Left ventricle myocardium inferior (tissue), 1 donor: ENCODE measurements at places on chromosomes 16 and 17. TPM values are rescaled to one million over a fixed set of nuclear protein-coding genes. Genes with fewer than 3 reads are reported as not detected.

- H3K27me3 ChIP-seq = no peaks in the 10 kb centered on the region
- no peak overlapping the region for H3K4me3 ChIP-seq
- H3K36me3 ChIP-seq = peaks cover 92% of the 10 kb centered on the region
- no peak for DNase-seq
- H3K27ac ChIP-seq = no peak overlapping the region
- no peaks in the 10 kb centered on the region for H3K4me1 ChIP-seq
Observed at GRCh38 chr17:6592173-6592572, 35.8 kb upstream of the PITPNM3 start.

GRCh38 chr17:41264599-41264998, 579 bp upstream of the KRTAP9-6 start:
- H3K27ac ChIP-seq = no peak overlapping the region
- no peak for DNase-seq
- H3K4me1 ChIP-seq = no peaks in the 10 kb centered on the region

GRCh38 chr16:15509593-15510535, 75.5 kb downstream of the BMERB1 start:
- no peaks in the 10 kb centered on the region for H3K27me3 ChIP-seq
- no peak overlapping the region for H3K4me3 ChIP-seq
- H3K27ac ChIP-seq = no peak overlapping the region

The TNFRSF12A gene
- 66.2 TPM for total RNA-seq

The HOXB1 gene
- total RNA-seq = not detected

- DNase-seq = peak; percentile 38
- H3K36me3 ChIP-seq = peaks cover 32% of the 10 kb centered on the region
- no peaks in the 10 kb centered on the region for H3K27me3 ChIP-seq
- H3K27ac ChIP-seq = peak overlapping the region; percentile 95
- H3K4me1 ChIP-seq = peaks cover 13% of the 10 kb centered on the region
Observed at GRCh38 chr16:28491230-28491969, 474 bp downstream of the CLN3 start.

DNA sequence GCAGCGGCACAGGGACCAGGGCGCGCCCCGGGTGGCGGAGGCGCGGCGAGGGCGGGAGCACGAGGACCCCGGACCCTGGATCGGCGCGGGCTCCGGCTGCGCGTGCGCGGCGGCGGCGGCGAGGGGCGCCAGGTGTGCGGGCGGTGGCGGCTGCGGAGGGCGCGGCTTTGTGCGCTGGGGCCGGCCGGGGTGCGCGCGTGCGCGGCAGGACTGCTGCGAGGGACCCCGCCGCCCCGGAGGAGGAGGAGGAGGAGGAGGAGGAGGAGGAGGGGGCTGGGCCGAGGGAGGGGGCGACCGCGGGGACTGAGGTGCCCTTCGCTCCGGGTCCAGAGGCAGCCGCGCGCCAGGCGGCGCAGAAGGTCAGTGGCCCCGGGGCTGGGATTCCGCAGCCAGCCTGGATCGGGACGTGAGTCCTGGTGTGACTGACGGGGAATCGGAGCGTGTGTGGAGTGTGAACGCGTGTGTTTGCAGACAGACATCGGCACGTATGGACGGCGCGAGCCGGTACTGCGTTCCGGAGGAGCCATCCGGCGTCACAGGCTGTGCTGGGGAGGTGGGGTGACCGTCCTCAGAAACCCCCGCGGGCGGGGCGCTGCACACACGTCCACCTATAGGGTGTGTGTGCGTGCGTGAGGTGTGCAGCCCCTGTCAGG, 19.5 kb upstream of the RAP1GAP2 start:
- no peak overlapping the region for H3K27ac ChIP-seq
- no peaks in the 10 kb centered on the region for H3K36me3 ChIP-seq
- peaks cover 76% of the 10 kb centered on the region for H3K27me3 ChIP-seq
- DNase-seq = no peak
- H3K4me1 ChIP-seq = peaks cover 6% of the 10 kb centered on the region
- H3K4me3 ChIP-seq = peak overlapping the region; percentile 54

The BTBD17 gene
- not detected for total RNA-seq

DNA sequence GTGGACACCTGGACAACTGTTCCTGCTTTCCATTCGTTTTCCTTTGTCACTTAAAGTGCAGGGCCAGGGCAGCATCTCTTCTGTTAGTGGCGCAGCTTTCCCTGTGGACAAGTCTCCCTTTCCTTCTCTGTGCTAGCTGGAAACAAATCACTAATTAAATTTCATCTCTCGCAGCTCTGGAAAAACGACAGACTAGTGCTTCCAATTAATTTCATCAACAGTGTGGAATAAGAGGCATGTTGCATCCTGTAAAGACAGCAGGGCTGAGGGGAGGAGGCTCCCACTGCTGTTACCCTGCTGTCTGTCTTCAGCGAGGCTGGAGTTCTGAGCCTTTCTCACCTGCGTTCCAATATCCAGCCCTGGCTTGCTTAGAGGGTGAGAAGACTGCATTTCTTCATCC, 352.1 kb upstream of the HSBP1 start:
- no peaks in the 10 kb centered on the region for H3K36me3 ChIP-seq
- no peak for DNase-seq
- H3K27ac ChIP-seq = no peak overlapping the region
- peaks cover 6% of the 10 kb centered on the region for H3K4me1 ChIP-seq
- H3K27me3 ChIP-seq = no peaks in the 10 kb centered on the region

DNA sequence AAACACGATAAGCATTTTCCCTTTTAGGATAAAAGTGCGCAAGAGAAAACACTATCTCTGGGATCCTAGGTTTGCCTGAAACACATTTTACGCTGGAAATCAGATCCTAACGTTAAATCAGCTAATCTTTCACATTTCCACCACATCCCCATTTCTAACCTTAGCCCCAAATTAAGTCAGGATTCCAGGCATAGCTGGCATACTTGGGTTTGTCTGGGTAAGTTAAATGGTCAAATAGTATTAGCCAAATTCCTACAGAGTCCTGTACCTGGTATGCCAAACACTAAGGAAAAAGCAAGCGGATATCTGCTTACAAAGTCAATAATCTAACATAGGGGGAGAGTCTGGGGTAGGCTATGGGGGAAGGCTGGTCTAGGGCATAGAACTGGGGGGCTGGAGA, 557.4 kb upstream of the ZFHX3 start:
- DNase-seq = no peak
- H3K4me1 ChIP-seq = no peaks in the 10 kb centered on the region
- no peak overlapping the region for H3K27ac ChIP-seq
- peaks cover 26% of the 10 kb centered on the region for H3K27me3 ChIP-seq
- H3K4me3 ChIP-seq = no peak overlapping the region
- no peaks in the 10 kb centered on the region for H3K36me3 ChIP-seq

The NECAB2 gene
- total RNA-seq = 0.69 TPM

DNA sequence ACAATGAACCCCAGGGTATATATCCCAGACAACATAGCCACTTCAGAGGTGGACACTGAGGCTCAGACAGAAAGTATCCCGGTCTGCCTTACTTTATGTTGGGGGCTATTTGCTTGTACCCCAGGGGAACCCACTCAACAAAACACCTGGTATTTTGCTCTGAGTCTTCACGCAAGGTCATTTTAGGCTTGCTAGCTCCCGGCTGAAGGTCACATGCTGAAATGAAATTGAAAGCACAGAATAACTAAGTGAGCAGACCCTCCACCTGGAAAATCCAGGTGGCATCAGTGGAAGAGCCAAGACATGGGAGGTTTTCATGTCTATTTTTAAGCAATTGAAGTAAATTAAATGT, 4.1 kb upstream of the KDM8 start:
- no peak overlapping the region for H3K27ac ChIP-seq
- H3K4me3 ChIP-seq = no peak overlapping the region
- DNase-seq = no peak
- H3K27me3 ChIP-seq = peaks cover 37% of the 10 kb centered on the region
- H3K4me1 ChIP-seq = peaks cover 9% of the 10 kb centered on the region

The RILP gene
- total RNA-seq = 81.7 TPM

The ZACN gene
- not detected for total RNA-seq

DNA sequence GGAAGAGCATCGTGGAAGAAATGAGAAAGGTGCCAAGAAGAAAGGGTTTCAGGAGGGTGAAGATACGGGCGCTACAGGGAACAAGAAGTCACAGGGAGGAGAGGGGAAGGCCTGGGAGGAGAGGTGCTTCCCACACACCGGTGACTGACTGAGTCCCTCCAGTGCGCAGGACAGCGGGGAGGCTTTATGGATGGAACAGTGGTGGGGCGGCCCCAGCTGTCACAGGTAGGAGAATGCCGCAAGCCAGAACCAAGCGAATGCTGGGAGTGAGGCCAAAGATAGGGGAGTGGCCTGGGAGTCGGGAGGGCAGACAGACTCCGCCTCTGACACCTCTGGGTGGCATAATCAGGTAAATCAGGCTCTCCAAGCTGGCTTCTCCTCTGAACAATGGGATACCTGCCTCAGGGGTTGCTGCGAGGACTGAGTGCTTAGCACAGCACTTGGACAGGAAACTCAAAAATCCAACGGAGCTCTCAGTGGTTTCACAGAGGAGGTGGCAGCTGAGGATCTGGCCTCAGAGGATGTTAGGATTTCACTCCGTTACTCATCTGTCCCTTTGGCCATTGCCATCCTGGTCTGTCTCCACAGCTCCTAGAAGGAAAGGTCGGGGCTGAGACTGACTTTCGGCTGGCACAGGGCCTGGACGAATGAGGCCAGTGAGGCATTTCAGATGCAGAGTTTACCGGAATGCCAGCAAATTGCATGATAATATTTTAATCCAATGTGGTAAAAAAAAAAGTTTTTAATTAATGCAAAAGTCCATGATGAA, 717 bp upstream of the CNP start:
- peaks cover 22% of the 10 kb centered on the region for H3K36me3 ChIP-seq
- peak overlapping the region; percentile 94 for H3K27ac ChIP-seq
- H3K4me3 ChIP-seq = peak overlapping the region; percentile 98

- H3K36me3 ChIP-seq = no peaks in the 10 kb centered on the region
- H3K4me3 ChIP-seq = no peak overlapping the region
- DNase-seq = no peak
- peaks cover 24% of the 10 kb centered on the region for H3K4me1 ChIP-seq
Observed at GRCh38 chr17:19702217-19702641, 14.2 kb downstream of the SLC47A2 start.

DNA sequence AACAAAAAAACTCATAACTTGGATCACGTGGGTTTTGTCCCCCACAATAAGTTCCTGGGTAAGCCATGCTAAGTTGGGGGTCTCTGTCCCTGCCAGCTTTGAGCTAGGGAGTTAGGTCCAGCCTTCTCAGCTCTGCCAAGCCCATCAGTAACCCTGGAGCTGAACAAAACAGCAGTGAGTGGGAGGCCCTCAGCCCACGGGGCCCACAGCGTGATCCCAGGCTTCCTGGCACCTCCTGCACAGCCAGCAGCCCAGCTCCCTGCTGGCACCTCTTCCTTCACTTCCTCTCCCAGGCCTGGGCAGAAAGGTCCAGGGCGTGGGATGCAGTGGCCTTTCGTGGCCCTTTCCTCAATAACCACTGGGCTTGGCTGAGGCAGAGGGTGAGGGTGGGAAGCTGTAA, 35.5 kb upstream of the CDC42EP4 start:
- DNase-seq = no peak
- H3K36me3 ChIP-seq = no peaks in the 10 kb centered on the region
- no peak overlapping the region for H3K4me3 ChIP-seq
- peaks cover 16% of the 10 kb centered on the region for H3K4me1 ChIP-seq
- no peaks in the 10 kb centered on the region for H3K27me3 ChIP-seq

The APOBR gene
- 0.38 TPM for total RNA-seq

The SLX4 gene
- total RNA-seq = 2.5 TPM

The CNEP1R1 gene
- 18.9 TPM for total RNA-seq

The VMO1 gene
- 0.63 TPM for total RNA-seq

DNA sequence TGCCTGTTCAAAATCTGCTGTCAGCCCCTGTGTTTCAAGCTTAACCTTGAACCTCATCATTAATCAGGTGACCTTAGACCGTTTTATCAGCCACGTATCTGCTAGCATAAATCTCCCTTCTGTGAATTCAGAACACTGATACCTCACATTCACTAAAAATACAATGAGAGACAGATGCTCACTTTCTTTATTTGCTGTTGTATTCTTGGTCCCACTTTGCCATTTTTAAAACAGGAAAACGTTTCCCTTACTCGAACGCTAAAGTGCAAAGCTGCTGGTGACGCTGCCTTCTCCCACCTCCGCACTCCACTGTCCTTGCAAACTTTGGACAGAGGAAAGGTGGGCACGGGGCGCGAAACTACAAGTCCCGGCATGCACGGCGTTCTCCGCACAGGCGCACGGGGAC, 220 bp upstream of the ARHGAP44 start:
- peak overlapping the region; percentile 76 for H3K27ac ChIP-seq
- H3K4me1 ChIP-seq = peaks cover 18% of the 10 kb centered on the region
- peak overlapping the region; percentile 88 for H3K4me3 ChIP-seq
- peaks cover 12% of the 10 kb centered on the region for H3K27me3 ChIP-seq
- no peak for DNase-seq

GRCh38 chr16:7397901-7398300, 65.3 kb downstream of the RBFOX1 start:
- H3K36me3 ChIP-seq = no peaks in the 10 kb centered on the region
- no peak overlapping the region for H3K4me3 ChIP-seq
- no peak for DNase-seq
- no peak overlapping the region for H3K27ac ChIP-seq

DNA sequence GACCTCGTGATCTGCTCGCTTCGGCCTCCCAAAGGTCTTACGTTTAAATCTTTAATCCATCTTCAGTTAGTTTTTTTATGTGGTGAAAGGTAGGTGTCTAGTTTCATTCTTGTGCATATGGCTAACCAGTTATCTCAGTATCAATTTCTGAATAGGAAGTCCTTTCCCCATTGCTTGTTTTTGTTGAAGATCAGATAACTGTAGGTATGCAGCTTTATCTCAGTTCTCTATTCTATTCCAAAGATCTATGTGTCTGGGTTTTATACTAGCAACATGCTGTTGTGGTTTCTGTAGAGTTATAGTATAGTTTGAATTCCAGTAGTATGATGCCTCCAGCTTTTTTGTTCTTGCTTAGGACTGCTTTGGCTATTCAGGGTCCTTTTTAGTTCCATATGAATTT, 65.2 kb downstream of the TNFRSF13B start:
- H3K36me3 ChIP-seq = no peaks in the 10 kb centered on the region
- no peak overlapping the region for H3K27ac ChIP-seq
- H3K4me1 ChIP-seq = peaks cover 7% of the 10 kb centered on the region
- H3K27me3 ChIP-seq = peaks cover 48% of the 10 kb centered on the region
- no peak for DNase-seq

DNA sequence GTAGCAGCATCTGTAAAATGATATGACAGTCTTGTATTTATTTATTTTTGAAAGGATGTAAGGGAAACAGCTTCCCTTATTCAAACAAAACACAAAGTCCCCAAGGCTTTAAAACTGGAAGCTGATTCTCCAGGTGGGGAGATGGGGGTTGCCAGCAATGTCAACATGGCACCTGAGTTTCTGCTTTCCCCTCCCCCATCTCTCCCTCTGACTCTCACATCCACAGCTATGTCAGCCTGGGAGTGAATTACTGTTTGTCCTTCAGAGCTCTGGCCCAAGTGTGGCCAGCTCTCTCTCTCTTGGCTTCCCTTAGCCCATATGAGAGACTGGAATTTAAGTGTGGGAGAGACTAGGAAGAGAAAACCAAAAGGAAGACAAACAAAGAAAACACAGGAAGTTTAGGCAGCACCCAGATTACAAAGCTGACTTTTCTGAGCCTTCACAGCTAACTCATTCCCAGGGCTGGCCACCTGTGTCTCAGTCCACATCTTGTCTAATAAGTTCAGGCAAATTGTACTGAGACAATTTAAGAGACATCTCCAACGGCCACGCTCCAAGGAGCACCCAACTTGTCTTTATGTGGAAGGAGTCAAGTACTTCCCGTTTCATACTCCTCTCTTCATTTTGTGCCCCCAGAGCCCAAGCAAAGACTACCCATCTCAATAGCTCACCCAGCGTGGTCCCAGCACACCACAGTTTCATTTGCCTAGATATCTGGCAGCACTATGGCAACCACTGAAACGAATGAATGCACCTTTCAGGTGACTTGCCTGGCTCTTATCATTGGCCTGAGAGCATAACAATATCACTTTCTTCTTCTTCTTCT, 69.2 kb downstream of the SOX9 start:
- no peak for DNase-seq
- H3K36me3 ChIP-seq = no peaks in the 10 kb centered on the region
- H3K27ac ChIP-seq = peak overlapping the region; percentile 79

The DVL2 gene
- total RNA-seq = 19.8 TPM
